ENCODE measurements at places on chromosomes 2 and 18. TPM values are rescaled to one million over a fixed set of nuclear protein-coding genes. Genes with fewer than 3 reads are reported as not detected.
A peak's percentile ranks its signal among the peaks of the same experiment; 100 is the strongest.

Gene ABHD1
- not detected for total RNA-seq

Gene ERICH2
- 1.7 TPM for total RNA-seq

GRCh38 chr18:67200665-67201064, 315.9 kb downstream of the DSEL start:
- no peak for DNase-seq

DNA sequence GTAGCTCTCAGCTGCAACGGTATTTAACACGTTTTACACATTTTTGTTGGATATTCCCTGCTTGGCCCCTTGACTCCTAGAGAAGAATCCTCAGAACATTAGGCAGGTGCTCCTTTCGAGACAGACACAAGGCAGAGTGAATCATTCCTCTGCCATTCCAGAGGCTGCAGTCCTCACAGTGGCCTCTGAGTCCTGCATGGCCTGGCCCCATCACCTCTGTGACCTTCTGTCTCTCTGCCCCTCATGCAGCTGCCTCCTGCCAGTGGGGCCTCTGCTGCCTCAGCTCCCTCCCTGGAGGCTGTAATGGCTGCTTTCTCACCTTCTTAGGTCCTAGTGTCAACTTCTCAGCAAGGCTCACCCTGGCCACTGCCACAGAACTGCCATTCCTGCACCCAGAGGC, 101.3 kb downstream of the PTPRM start:
- DNase-seq: no peak

- no peak for DNase-seq
Observed at GRCh38 chr2:235926229-235926628, 242.0 kb downstream of the GBX2 start.

DNA sequence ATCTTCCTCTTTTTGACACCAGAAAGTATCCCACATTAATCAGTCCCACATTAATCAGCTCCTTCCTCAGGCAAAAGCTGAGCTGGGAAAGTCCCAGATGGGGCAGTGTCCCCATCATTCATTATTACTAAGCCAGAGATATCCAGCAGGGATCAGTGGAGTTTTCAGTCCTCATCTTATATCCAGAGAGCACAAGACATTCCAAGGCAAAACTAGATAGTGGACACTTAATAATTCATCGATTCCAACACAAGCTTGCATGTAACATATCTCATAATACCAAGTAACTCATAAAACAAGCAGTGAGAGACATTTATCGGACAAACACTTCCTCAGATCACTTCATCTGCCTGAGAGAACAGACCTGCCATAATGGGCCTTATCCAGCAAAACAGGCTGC, 53.1 kb downstream of the MCFD2 start:
- no peak for DNase-seq

Gene STAM2
- total RNA-seq: 27.3 TPM

Gene ZNF804A
- not detected for total RNA-seq

GRCh38 chr2:174697255-174697654, 67.0 kb downstream of the CHRNA1 start:
- peak; percentile 40 for DNase-seq

DNA sequence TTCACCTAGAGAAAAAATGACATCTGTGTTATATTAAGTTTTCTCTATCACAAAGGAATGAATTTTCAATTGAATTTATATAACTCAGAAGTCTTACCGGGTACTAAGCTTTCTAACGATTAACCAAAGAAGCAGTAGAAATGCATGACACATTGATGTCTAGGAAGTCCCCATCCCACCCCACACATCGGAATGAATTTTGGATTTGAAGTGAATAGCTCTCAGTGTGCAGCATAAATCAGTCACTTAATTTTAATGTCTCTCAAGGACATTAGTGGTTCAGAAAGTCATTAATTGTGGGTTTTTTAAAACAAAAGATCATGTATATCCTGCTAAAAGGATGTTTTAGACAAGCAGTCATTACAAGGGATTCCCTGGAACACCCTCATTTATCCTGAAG, 141.4 kb upstream of the PIEZO2 start:
- DNase-seq: no peak

DNA sequence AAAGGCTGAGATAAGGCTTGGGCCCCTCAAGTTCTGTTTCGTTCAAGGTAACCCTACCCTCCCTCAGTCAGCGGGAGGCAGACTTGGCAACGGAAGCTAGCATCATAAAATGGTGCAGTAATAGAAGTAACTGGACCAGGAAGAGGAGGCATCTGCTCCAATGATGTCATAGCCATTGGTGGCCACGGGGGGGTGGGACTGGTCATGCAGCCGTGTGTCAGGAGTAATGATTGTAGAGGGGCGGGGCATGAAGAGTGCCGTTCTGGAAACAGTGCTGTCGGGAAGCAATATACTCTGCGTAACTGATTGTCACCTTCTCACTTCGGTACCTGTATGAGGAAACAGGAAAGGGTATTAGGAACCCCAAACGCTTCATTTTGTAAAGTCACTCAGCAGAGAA, 6.9 kb upstream of the POLR2D start:
- DNase-seq: no peak

Gene CRYBA2
- not detected for total RNA-seq

All from mammary epithelial cell (primary cell).